Hematopoietic multipotent progenitor cell (in vitro differentiated cells): ENCODE measurements at places on chromosomes 7 and 10. TPM values are rescaled to one million over a fixed set of nuclear protein-coding genes. Genes with fewer than 3 reads are reported as not detected.
A peak's percentile ranks its signal among the peaks of the same experiment; 100 is the strongest.

Gene AS3MT
- total RNA-seq, result under 0.01 TPM

Gene GNG11
- total RNA-seq, result 1.9 TPM

DNA sequence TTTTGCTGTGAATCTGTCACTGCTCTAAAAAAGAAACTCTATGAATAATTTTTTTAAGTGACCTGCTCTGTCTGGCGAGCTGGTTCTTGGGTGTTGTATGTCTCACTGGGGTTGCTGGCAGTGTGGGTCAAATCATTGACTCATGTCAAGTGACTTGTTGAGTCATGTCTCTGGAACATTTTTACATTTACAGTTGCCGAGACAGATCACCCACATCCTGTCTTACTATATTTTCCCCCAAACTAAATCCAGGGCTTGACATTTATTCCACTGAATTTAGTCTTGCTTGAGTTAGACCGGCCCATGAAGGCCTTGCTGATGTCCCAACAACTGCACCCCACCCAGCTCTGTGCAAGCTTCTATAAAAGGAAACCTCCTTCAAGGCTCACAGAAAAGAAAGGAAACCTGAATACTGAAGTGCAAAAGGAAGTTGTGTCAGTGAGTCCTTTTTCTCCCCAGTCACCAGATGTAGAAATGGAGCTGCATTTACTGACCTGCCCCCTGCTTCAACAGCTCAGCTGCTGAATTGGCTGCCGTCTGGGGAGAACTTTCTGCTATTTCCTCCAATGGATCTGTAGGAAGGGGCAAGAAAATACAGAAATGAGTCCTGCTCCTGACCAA, 290.3 kb downstream of the TNS3 start:
- DNase-seq, result peak; percentile 21

DNA sequence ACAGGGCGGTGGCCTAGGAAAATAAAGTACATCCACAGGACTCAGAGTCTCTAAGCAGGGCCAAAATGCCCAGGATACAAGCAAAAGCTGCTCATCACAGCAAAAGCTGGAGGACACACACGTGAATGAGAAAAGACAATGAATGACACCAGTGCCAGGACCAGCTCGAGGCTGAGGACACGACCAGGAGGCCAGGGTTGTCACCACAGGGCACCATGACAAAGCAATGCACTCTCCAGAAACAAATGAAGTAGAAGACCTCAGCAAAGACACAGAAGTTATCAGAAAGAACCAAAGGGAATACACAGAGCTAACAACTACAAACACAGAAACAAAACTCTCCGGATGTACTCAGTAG, 92.1 kb downstream of the FOXL3 start:
- no peak for DNase-seq

Gene HOXA11
- not detected for total RNA-seq

DNA sequence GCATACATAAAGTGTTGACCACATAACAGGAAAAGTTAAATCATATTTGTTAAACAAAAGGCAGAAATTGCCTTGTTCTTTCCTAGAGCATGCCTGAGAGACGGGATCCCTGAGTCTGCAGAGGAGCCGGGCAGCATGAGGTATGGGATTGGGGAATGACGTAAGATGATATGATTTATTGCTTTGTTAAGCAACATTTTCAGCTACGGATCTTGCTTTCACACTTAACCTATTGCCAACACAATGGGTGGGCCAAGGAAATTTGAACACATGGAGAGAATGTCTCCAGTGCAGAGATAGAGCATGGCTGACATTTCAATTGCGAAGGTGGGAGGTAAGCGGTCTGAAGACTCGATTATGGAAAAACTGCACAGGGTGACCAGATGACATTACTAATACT, 76.7 kb downstream of the EMX2 start:
- DNase-seq, result no peak

GRCh38 chr10:266974-267425, 131.7 kb downstream of the ZMYND11 start:
- no peak for DNase-seq

Gene SEPTIN7
- 39.3 TPM for total RNA-seq

- no peak for DNase-seq
These were observed 46.4 kb downstream of the MYPN start for GRCh38 chr10:68155615-68156210.

DNA sequence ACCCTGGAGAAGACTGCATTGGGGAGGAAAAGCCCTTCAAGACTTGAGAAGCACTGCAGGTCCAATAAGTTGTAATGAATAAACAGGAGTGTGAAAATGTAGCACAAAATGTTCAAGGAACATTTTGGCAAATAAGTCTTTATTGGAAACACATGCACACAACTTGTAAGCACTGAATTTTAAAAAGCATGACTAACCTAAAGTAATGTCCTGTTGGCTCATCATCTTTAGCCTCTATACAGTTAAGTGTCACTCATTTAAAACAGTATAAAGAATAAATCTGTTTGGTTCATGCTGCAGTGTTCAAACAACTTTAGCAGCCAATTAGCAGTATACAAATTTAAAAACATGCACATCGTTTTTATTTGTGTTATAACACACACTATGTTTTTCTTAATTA, 108.6 kb downstream of the CDK6 start:
- DNase-seq, result no peak

GRCh38 chr7:106029451-106029850, 66.4 kb downstream of the CDHR3 start:
- no peak for DNase-seq
